GM18507 (cell line): ENCODE measurements at places on chromosomes 7 and 10.

DNA sequence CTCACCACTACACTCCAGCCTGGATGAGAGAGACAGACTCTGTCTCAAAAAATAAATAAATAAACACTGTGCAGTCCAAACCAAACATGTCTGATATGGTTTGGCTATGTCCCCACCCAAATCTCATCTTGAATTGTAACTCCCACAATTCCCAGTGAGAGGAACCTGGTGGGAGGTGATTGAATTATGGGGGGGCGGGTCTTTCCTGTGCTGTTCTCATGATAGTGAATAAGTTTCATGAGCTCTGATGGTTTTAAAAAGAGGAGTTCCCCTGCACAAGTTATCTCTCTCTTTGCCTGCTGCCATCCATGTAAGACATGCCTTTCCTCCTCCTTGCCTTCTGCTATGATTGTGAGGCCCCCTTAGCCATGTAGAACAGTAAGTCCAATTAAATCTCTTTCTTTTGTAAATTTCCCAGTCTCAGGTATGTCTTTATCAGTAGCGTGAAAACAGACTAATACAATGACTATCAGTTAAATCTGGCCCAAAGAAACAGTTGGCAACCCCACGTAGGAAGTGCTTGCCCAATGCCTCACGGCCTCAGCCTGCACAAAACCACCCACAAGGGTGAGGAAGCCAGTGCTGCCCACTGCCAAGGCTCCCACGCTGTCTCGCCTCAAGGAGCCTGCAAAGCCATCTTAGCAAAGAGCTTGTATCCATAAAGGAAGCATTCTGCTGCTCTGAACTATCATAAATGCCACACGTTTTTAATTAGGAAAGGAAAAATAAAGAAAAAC lies 64.7 kb downstream of the PIK3AP1 start:
- no peak for DNase-seq

- DNase-seq: peak; percentile 61
Measured at GRCh38 chr10:69451209-69451783, at the start of gene TSPAN15. Gene TSPAN15, plus strand, starts transcription at chr10:69451465. Its CDS starts 130 bp downstream, at chr10:69451595.

GRCh38 chr7:1085910-1086421 lies 1.9 kb upstream of the GPER1 start:
- DNase-seq: no peak

DNA sequence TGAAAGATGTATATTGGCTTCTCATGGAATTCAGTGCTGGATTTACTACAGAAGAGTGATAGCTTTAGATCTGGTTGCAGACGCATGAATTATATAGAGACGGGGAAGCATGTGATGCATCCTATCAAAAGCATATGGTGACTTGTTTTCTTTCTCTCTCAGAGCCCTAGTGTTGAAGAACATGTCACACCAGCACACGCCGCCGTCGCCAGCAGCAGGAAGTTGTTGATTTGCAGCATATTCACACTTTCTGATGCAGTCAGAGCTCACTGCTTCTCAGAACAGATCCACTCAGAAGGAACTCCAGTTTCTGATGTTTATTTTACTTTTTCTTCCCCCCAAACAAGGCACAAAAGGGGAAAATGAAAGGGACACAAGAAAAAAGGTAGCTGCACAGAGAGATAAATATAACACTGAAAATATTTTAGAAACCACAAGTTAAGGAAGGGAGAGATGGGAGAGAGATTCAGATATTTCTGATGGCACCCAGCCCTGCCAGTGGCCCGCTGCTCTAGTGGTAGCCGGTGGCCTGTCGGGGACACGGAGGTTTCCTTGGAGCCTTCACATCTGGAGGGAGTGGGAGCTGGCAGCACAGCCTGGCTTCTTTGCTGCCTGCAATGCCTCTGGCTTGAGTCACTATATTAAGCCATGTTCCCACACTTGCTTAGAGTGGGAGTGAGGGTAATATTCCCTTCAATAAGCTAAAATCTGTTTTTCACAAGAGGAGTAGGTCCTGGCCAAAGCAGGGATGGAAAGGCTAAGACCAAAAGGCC lies 123.2 kb downstream of the NRP1 start:
- no peak for DNase-seq

DNA sequence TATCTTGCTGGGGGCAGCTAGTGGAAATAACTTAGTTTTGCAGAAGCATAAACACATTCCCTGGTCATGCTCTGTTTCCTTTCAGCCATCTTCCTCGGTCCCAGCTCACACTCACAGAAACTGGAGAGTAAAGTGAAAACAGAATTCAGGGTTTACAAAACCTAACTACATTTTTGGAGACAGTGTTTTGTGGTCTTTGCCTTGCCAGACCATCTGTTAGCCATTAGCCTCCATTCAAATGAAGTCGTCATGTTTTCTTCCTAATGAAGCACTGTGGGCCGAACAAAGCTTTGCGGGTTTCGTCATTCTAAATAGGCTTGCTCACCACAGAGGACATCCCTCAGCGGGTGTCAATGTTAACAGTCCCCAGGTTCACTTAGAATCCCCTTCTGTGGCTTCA lies 214.6 kb upstream of the TMEM72 start:
- no peak for DNase-seq

- no peak for DNase-seq
Measured at GRCh38 chr10:52645187-52645758, 127.3 kb downstream of the MBL2 start.

DNA sequence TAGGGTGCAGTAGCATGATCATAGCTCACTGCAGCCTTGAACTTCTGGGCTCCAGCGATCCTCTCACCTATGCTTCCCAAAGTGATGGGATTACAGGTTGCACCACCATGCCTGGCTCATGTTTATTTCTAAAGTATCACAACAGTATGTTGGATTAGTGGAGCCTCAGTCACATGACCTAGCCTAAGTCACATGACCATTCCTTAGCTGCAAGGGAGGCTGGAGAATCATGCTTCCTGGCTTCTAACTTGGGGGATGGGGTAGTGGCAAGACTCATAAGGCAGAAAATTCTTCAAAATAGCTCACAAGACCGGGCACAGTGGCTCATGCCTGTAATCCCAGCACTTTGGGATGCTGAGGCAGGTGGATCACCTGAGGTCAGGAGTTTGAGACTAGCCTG lies 26.9 kb upstream of the TPST1 start:
- DNase-seq: no peak

- no peak for DNase-seq
Measured at GRCh38 chr10:67612176-67612575, 83.8 kb downstream of the CTNNA3 start.

DNA sequence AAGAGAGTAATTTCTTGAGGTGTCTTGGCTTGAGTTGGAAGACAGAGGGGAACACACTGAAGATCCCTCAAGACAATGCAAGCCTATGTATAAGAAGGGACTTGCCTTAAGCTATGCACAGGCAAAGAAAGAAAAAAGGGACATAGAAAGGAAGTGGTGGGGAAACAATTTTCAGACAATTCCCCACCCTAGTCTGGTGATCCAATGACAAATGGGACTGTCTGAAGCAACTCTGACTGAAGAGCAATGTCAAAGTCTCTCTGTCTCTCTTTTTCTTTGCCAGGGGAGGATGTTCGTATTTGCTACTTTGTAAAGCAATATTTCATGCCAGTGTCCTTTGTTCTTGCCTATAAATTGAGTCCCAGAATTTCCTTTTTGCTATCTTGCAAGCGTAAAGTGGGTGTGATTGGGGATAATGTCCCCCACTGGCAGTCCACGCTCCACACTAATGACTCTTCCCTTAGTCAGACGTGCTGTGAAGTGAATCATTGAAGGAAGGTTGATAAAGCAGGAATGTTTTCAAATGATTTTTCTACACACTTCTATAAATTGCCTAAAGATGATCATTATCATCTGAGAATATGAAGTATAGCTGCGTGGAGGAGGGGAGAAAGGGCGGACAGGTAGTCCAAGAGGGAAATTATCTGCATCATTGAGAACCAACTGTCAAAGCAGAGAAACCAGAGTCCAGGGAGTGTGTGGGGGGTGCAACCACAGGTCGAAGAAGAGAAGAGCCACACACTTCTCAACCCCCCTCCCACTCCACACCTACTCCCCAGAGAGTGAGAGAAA lies 243.8 kb upstream of the ETV1 start:
- DNase-seq: no peak

- DNase-seq: no peak
Measured at GRCh38 chr7:51357821-51358220, 41.2 kb upstream of the COBL start.

- DNase-seq: no peak
Measured at GRCh38 chr10:15588151-15588550, 131.6 kb downstream of the ITGA8 start.

DNA sequence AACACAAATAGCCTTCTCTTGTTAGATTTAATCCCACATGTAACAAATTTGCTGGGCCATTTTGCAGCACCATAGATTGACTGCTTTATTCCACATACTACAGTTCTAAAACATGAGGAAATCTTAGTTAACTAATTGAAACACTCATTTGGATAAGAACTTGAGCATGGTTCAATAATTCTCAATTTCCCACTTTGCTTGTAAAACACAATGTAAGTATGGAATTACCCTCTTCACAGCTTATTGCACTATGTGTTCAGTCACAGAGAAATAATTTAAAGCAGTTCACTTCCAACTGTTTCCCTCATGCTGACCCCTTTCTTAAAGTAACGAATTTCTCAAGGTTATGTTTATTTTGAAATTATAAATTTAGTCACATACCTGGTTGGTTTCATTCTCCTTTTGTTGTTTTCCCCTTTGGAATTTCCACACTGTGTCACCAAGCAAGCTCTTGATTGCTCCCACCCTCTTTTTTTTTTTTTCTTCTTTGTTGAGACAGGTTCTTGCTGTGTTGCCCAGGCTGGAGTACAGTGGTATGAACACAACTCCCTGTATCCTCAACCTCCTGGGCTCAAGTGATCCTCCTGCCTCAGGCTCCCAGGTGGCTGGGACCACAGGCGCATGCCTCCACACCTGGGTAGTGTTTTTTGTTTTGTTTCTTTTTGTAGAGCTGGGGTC lies 425.4 kb downstream of the EXOC4 start:
- DNase-seq: no peak

DNA sequence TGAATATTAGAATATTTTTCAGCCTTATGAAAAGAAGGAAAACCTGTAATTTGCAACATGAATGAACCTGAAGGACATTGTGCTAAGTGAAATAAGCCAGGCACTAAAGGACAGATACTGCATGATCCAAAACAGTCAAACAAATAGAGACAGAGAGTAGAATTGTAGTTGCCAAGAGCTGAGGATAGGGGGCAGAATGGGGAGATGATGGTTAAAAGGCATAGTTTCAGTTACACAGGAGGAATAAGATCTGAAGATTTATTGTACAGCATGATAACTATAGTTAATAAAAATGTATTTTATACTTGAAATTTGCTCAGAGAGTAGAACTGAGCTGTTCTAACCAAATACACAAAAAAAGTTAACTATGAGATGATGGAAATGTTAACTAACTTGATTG lies 149.0 kb upstream of the TMEM106B start:
- no peak for DNase-seq

DNA sequence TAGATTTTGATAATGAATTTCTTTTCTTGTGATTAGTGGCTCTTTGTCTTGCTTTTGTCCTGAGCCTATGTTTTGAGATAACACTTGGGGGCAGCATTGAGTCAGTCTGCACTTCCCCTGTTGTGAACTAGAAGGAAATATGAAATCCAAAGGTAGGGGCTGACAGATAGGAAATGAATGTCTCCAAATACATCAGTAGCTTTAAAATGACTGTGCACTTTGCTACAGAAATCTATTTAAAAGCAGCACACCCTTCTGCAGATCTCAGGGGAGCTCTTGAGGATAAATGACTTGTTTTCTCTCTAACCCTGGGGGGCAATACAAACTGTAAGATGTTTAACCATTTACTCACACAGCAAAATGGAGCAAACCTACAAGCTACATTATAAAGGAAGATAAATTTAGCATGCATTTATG lies 176.0 kb upstream of the MYO3A start:
- DNase-seq: no peak
